ENCODE measurements at places on chromosomes 5 and 9. TPM values are rescaled to one million over a fixed set of nuclear protein-coding genes. Genes with fewer than 3 reads are reported as not detected.

- H3K27me3 ChIP-seq, result no peaks in the 10 kb centered on the region
- peaks cover 7% of the 10 kb centered on the region for H3K4me1 ChIP-seq
- DNase-seq, result no peak
- no peaks in the 10 kb centered on the region for H3K36me3 ChIP-seq
Observed at GRCh38 chr5:170554521-170555267, 50.9 kb downstream of the KCNIP1 start.

- no peaks in the 10 kb centered on the region for H3K4me1 ChIP-seq
- H3K36me3 ChIP-seq, result no peaks in the 10 kb centered on the region
- no peak overlapping the region for H3K4me3 ChIP-seq
- no peak for DNase-seq
- H3K27ac ChIP-seq, result no peak overlapping the region
- no peaks in the 10 kb centered on the region for H3K27me3 ChIP-seq
Observed at GRCh38 chr9:385818-386398, 171.2 kb downstream of the DOCK8 start.

- H3K27ac ChIP-seq, result no peak overlapping the region
- no peak overlapping the region for H3K4me3 ChIP-seq
- no peak for DNase-seq
- no peaks in the 10 kb centered on the region for H3K4me1 ChIP-seq
- H3K36me3 ChIP-seq, result peaks cover 21% of the 10 kb centered on the region
- H3K27me3 ChIP-seq, result no peaks in the 10 kb centered on the region
Observed at GRCh38 chr9:98742325-98743280, 33.9 kb upstream of the GABBR2 start.

ATP10B gene
- 0.99 TPM for total RNA-seq

- no peaks in the 10 kb centered on the region for H3K27me3 ChIP-seq
- no peak overlapping the region for H3K27ac ChIP-seq
- DNase-seq, result no peak
- H3K4me3 ChIP-seq, result no peak overlapping the region
- H3K4me1 ChIP-seq, result no peaks in the 10 kb centered on the region
- no peaks in the 10 kb centered on the region for H3K36me3 ChIP-seq
Observed at GRCh38 chr5:171010086-171010485, 148.3 kb downstream of the RANBP17 start.

All from thoracic aorta (tissue), 2 donors.